ENCODE measurements at places on chromosomes 1 and 21.
A peak's percentile ranks its signal among the peaks of the same experiment; 100 is the strongest.

DNA sequence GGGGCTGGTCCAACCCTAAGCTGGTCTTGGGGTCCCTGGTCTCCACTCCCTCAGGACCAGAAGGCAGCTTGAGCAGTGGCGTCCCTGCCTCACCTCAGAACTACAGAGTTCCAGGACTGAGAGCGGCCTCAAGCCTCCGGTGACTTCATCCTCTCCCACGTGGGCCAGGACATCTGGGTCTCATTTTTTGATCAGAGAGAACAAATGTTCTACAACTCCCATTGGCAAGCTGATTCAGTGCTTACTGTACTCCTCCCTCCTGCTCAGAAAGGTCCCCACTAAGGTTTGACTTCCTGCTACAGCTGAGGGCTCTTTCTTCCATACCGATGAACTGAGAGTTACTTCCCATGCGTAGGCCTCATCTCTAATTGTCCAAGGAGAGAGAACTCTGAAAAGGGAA is 78.5 kb downstream of the PLXNA2 start:
- DNase-seq, result no peak

DNA sequence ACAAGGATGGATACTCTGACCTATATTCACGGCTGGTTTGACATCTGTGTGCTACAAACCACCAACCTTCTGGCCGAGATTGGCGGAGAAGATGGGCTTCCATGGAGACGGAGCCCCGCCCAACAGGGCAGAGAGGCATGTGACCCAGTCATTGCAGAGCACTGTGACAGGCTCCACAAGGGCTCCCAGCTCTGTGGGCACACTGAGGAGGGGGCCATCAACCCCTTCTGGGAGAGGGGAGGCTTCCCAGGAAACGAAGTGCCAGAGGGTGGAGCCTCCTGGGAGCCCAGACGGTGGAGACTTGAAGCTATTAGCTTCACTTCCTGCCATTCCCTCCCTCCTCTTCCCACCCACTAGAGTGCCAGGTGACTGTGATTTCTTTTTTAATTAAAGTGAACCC is 71.6 kb upstream of the IFFO2 start:
- DNase-seq, result no peak

DNA sequence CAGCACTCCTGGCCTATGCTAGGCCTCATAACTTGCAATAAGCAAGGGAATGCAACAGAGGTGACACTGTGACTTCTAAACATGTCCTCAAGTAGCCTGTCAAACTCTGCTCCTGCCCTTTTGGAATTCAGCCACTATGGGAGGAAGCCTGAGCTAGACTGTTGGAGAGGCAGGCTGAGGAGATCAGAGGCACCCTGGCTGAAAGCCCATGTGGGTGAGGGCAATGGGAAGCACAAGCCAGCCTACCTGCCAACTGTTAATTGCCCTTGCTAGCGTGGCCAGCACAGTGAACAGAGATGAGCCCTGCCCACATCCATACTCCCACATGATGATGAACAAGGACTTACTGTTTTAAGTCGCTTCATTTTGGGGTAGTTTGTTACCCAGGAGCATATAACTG is 17.7 kb downstream of the GNB1 start:
- no peak for DNase-seq

GRCh38 chr1:233304489-233305102 is 9.1 kb upstream of the PCNX2 start:
- peak; percentile 40 for DNase-seq

DNA sequence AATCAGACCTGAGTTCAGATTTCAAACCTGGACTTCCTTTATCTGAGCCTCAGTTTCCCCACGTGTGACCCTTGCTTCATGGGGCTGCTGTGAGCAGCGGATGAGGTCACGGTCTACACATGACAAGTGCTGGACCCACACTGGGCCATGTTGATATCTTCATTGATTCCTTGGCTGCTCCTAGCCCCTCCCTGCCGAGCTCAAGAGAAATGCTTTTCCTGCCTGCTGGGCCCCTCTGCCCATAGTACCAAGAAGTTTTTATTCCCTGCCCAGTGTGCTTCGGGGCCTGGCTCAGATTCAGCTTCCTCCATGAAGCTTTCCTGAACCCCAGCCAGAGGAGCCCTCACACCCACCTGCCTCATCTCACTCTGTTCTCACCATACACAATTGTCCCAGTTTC is 181.6 kb downstream of the PTPRU start:
- no peak for DNase-seq

GRCh38 chr1:92924501-92924900 is 36.8 kb downstream of the DIPK1A start:
- DNase-seq, result no peak

GRCh38 chr21:29827236-29827635 is 112.6 kb downstream of the GRIK1 start:
- peak; percentile 64 for DNase-seq

DNA sequence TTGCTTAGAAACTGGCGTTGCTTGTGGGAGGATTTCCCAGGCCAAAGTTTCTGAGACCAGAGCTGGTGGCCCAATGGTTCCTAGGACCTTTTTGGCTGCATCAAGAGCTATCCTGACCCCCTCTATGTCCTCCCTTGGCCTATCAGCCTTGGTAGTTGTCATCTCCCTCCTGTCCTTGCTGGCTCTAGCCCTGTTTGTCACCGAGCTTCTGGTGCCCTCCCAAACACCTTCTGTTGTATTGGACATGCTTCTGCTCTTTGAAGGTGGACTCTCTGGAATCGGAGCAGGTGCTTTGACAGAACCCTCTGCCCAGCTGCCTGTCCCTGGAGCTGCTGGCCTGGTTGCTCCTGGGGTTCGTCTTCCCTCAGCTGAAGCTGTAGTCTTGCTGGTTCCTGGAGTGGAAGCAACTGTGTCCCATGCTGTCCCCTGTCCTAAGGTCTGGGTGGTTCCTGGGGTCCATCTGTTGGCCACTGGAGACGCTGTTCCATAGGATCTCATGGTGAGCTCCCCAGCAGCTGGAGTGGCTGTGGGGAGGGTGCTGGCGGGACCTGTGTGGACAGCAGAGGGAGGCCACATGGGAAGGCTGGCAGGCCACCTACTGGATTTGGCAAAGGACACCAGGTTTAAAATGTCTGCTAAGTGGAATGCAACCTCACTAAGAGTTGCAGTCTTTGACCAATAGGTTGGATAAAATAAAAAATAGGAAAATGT is 9.4 kb downstream of the FCAMR start:
- DNase-seq, result no peak

DNA sequence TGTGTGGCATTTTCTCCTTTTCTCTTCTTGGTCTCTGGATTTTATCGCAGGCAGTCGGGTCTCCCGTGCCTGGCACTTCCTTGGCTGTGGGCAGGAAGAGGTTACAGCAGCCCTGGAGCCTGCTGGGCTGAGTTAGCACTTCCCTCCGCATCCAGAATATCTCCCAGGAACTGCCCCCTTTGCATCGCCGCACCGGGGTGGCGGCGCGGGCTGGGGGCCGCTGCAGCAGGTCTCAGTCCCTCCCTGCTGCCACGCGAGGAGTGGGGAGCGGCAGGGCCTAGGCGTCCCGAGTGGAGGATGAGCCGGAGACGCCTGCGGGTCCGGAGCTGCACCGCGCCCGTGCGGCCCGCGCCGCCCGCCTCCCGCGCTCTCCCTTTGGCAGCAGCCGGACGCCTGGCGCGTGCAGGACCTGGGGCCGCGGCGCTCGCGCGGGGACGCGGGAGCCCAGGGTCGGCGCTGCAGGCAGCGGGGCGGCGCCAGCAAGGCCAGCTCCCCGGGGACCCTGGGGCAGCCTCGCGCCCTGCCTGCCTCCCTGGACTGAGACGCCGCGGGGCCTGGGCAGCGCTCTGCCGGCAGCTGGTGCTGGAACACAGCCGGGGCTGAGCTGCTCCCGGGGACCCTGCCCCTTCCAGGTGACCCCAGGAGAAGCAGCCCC is 192.8 kb downstream of the PRDM2 start:
- DNase-seq, result no peak

DNA sequence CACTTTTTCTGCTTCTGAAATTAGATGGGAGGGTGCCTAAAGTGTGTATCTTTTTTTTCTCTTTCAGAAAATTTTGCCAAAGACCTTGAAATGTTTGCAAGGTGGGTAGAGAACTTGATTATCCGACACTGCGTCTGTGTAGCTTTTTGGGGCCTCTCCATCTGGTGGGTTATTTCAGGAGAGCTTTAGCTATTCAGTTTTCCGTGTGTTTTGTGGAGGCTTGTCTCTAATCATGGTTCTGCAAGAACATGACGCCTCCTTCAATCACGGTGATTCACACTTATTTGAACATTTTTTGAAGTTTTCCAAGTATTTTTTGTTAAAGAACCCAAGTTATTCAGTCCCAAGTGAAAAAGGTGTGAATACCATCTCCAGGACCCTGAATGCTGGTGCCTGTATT is 4.4 kb downstream of the CENPS start:
- no peak for DNase-seq

- DNase-seq, result no peak
Measured at GRCh38 chr1:245591346-245592188, 436.8 kb downstream of the KIF26B start.
